ENCODE measurements at places on chromosomes 16 and 17.

- no peak for DNase-seq
Measured at GRCh38 chr17:9828296-9829295, 2.9 kb downstream of the GLP2R start.

DNA sequence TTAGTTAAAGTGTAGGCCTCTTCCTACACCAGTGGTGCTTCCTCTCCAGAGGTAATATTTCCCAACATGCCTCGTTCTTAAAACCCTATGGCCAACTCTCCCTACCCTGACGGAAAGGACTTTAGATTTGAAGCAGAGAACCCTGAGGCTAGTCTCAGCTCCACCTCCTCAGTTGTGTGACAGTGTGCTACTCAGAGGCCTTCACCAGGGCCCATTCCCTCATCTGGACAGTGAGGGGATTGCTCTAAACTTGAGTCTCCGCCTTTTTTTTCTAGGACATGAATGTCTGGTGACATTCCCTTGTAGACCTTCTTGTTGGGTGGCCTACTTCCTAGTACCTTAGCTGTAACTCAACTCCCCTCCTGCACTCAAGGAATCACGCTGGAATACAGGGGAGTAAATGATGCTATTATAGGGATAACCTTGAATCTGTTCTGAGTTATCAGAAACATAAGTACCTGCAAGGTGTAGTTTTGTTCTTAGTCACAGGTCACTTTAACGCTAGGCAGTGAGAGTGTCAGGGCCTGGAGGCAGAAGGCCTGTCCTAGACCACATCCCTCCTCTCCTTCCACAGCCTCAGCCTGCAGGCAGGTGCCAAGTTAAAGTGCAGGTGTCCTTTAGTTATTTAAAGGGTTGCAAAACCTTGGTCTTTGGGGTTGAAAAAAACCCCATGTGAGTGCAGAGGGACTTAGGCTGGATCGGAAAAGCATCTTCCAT, 26.9 kb downstream of the LDHD start:
- no peak for DNase-seq

- no peak for DNase-seq
Measured at GRCh38 chr16:7755347-7755882, 422.8 kb downstream of the RBFOX1 start.

GRCh38 chr17:6097005-6097279, 26.8 kb downstream of the WSCD1 start:
- DNase-seq: no peak

GRCh38 chr16:12062343-12063003, 85.9 kb downstream of the SNX29 start:
- DNase-seq: no peak

DNA sequence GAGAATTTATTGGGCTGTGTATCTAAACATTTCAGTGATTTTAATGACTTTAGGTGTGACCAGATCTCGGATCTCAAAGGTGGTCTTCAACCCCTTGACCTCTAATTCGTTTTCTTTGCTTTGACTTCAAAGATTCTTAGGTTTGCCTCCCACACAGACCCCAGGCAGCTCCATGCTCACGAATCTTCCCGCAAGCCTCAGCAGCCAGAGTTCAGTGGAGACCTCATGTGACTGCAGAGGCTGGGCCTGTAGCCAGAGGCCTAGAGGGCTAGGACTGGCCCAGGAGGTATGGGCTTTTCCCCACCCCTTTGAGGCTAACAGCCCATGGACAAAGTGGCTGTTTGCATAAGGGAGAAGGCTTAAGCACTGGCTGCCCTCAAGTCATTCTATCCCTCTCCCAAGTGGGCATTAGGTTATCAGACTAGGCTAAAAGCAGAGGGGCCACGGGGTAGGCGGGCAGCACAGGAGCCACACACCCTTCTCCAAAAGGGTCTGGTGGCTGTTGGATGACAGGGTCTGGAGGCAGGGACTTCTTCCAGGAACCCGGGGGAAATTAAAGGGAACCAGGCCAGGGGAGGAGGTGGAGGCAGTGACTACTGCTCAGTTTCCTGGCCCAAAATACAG, 3.0 kb downstream of the HIRIP3 start:
- DNase-seq: no peak
